Midbrain (tissue), 1 donor: ENCODE measurements at places on chromosomes 16 and 17.

DNA sequence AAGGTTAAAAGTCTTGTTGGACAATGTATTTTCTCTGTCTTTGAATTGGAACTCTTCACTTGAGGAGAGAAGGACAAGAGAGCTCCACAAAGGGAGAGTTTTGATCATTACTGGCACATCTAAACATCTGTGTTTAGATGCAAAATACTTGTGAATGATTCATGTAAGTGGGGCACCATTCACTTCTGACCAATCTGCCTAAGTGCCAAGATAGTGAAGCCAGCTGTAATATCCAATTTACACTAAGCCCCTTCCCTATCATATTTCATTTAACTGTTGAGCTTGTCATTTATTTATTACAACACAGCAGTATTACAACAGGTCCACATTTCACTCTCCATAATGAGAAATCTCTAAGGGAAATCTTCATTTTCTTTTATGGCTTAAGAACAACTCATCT, 832.3 kb upstream of the GOT2 start:
- no peak for DNase-seq

DNA sequence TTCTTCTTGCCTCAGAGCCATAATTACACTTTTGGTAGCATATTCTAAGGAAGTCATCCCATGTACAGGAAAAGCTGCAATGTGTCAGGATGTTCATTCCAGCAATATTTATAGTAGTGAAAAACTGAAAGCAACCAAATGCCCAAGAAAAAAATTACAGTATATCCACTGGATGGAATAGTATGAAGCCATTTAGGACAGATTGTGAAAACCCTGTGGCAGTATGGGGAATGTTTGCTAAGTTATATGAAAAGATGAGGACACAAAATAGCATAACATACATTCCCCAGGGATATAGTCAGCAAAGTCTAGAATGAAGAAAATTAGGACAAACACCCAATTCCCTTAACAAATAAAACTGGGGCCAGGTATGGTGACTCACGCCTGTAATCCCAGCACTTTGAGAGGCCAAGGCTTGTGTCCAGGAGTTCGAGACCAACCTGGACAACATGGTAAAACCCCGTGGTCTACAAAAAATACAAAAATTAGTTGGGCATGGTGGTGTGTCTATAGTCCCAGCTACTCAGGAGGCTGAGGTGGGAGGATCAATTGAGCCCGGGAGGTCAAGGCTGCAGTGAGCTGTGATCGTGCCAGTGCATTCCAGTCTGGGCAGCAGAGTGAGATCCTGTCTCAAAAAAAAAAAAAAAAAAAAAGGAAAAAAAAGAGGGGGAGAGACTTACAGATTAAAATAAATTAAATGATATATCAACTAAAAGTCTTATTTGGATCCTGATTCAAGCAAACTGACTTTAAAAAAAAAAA, 2.3 kb downstream of the LRRC3C start:
- no peak for DNase-seq

- no peak for DNase-seq
Measured at GRCh38 chr17:42378359-42378958, 9.8 kb downstream of the STAT3 start.

DNA sequence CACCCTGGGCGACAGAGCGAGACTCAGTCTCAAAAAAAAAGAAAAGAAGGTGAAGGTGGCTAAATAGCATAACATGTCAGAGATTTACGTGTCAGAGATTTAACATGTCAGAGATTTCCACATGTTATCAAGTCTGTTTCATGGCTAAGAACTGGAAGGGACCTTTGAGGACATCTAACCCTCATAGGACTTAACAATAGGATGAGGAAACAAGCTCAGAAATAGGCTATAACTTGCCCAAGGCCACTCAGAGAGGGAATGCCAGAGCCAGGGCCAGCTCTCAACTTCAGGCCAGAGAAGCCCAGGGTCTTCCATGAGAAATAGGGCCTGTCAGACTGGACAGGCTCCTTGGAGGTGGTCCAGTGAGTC, 26.8 kb upstream of the ZNF629 start:
- peak; percentile 16 for DNase-seq

DNA sequence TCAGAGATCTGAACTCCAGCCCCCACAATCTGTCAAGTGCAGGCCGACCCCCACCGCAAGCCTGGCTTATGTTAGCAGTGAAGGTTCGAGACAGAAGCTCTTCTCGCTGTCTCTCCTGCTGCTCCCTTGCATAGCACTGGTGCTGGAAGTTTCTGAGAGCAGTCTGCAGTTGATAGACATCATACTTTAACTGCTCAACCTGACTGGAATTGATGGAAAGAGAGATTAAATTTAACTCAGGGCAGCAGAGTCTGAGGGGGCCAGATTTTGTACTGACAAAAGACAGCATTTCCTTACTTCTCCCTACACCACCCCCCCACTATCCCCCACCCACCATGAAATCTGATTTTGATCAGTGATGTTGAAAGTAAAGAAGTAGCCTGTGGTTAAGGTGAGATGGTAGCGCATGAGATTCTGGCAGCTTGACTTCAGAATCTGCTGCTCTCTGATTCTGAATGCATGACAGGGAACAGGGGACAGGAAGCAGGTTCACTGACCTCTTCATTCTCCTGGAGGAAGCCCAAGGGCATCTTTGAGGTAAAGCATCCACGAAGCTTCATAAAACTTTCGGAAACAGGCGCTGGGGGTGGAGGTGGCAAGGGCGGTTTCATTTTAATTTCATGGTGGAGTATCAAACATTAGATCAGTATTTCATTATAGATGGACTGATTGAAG, 44.3 kb upstream of the TMEM97 start:
- no peak for DNase-seq

- DNase-seq: no peak
Measured at GRCh38 chr16:47876511-47876910, 279.3 kb downstream of the ABCC12 start.

- no peak for DNase-seq
Measured at GRCh38 chr16:84414789-84415326, 46.5 kb downstream of the ATP2C2 start.

DNA sequence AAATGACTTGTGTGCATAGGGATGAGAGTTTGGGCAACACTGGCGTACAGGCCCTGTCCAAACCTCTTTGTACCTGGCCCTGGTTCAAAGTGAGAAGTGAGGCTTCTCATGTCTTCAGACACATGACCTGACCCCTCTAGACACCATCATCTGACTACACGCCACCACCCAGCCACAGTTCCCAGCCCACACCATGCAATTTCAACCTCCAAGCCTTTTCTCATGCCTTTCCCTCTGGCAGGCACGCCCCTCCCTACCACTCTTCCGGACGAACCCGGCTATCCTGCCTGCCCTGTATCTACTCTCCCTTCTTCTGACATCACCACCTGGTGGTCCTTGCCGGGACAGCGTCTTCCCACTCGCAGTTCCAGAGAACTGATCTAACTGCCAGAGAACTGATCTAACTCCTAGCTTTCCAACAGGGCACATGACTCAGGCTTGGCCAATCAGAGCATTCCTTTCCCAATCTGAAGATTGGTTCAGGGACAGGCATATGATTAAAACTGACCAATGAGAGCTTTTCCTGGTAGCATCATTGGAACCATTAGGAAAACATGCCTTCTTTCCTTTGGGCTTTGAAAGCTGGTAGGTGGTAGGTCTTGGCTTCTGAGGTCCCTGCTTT, 27.1 kb upstream of the IL21R start:
- DNase-seq: peak; percentile 58

- no peak for DNase-seq
Measured at GRCh38 chr16:85227946-85228862, 115.9 kb upstream of the CIBAR2 start.

DNA sequence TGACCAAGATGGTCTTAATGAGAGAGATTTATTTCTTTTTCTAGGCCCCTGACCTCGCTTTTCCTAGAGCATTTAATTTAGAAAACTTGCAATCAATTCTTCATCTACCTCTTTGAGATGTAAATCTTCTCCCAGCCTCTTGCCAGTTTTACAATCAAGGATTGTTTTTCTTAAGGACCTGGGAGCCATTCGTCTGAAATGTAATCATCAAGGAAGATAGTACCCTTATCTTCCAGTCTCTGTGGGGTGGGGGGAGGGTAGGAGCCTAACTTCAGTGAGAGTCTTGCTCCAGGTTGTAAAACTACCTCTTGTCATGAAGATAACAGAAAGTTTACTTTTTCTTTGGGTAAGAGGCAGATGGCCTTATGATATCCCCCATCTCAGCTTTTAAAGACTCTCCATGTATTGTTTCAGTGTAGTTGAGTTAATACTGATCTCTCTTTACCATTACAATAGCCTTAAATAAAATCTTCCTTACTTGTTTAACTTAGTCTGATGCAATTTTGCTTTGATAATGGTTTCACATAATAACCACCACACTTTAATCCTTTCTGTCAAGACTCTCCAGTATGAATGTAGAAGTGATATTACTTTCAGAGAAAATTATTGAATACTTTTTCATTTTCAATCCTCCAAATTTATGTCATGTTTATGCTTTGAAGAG, 110.2 kb upstream of the CPHXL start:
- DNase-seq: no peak

- no peak for DNase-seq
Measured at GRCh38 chr16:11698271-11698689, 30.0 kb downstream of the SNN start.

GRCh38 chr16:26795184-26795583, 271.5 kb upstream of the C16orf82 start:
- peak; percentile 3 for DNase-seq

DNA sequence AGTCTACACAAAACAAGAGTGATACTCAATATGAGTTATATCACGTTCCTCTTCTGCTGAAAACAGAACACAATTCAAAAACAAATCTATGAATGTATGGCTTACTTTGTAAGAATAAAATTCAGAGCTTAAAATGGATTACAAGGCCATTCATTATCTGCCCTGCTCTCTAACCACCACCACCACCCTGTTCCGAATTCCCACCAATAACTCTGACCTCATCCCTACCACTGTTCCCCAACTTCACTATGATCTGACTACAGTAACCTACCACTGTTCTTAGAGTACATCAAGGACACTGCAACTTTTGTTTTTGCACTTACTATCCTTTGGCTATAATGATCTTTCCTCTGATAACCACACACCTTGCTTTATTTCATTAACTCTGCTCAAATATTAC, 21.3 kb downstream of the FBXL20 start:
- DNase-seq: no peak

- no peak for DNase-seq
Measured at GRCh38 chr17:57668332-57668731, 76.8 kb downstream of the CCDC182 start.

DNA sequence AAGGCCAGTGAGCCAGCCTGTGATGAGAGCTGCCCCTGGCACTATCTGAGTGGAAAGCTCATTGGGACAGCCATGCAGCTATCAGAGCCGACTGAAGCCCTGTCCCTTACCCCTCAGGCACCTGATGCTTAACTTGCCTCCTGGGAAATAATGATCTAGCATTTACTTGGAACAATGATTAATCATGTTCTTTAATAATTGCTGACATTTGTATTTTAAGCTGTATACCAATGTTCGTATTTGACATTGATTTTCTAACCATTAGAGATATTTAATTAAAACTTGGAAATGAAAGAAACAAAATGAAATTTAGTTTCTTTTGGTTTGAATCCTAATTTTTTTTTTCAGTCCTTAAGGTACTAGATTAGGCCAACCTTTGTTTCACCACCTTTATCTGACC, 10.5 kb downstream of the PDP2 start:
- DNase-seq: no peak

- DNase-seq: no peak
Measured at GRCh38 chr17:52823155-52823554, 664.6 kb upstream of the CA10 start.

- no peak for DNase-seq
Measured at GRCh38 chr17:75428543-75429469, 23.3 kb upstream of the GRB2 start.

GRCh38 chr16:8644211-8645140, 23.0 kb downstream of the METTL22 start:
- no peak for DNase-seq

- DNase-seq: no peak
Measured at GRCh38 chr17:64147110-64148016, 17.4 kb upstream of the ERN1 start.

DNA sequence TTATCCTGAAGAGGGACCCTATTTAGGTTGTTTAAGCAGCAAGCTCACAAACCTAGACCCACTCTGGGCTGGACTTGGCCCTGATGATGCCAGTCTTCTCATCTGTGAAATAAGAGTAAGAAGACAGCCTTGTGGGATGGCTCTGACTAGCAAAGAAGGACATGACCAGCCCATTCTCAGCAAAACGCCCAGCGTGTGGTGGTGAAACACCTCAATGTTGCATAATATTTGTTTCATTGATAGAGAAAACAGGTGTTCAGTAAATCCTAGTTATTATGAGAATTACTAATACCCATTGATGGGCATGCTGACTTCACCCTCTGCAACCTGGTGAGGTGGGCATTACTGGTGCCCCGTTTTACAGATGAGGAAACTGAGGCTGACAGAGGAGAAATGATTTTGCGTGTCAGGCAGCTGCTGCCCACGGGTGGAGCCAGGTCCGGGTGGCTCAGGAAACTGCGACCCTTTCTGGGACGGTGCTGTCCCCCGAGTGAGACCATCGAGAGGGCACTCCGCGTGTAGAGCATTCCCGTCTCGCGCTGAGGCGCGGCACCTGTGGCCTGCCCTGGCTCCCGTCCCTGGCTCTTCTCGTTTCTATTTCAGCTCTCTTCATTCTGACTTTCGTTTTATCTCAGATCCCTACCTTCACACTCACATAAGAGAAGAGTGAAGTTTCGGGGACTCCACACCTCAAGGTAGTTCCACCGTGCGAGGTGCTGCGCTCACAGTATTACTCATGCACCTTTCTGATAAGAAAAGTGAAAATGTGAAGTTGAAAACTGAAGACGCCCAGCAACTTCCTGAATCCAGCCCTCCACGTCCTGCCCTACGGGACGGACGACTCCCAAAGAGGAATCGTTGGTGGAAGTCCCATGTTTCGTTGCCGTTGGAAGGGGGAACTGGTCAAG, 48.5 kb downstream of the IRF8 start:
- DNase-seq: no peak

DNA sequence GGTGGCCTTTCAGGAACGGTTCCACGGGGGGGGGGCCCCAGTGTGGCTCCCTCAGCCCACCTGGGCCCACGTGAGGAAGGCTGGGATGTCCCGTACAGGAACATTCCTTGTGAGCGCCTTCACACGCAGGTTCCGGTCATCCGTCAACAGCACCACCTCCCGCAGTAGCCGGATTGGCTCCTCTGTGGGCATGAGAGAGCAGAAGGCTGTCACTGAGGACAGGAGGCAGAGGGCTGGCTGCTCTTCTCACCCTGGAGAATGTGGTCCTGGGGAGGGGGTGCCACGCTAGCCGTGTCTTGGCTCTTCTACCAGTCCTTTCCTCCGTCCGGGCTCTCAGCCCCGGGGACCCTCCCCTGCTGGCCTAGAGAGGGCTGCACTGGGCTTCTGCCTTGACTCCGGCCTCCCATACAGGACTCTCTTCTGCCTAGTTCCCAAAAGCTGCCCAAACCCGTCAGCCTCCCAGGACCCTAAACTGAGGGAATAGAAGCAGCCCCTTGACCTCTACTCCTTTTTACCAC, 6.6 kb downstream of the HIC1 start:
- no peak for DNase-seq

- DNase-seq: no peak
Measured at GRCh38 chr17:82049521-82049971, 2.1 kb downstream of the RFNG start.
